ENCODE measurements at places on chromosomes 4 and X. TPM values are rescaled to one million over a fixed set of nuclear protein-coding genes. Genes with fewer than 3 reads are reported as not detected.

DNA sequence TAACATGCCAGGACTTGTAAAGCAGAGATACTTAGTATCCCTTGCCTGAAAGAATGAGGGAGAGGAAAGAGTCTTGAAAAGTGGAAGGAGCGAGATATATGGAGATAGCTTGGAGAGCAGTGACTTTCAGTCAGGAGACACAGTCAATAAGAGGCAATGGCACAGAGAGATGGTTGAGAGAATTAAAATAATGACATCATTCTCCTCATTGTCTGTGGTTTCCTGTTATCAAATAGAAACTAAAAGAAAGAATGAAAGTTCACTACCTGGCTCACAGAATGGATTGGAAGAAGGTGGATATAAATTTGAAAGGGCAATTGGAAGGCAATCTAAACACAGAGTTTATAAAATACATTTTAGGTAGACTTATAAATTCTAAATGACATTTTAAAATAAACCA, 760.2 kb upstream of the AADAT start:
- DNase-seq = no peak

DSPP gene
- total RNA-seq = not detected

FGF16 gene
- total RNA-seq = not detected

TMSB15A gene
- not detected for total RNA-seq

All from spleen (tissue), 13 donors.